ENCODE measurements at places on chromosomes 3 and 15.
A peak's percentile ranks its signal among the peaks of the same experiment; 100 is the strongest.

GRCh38 chr3:56985878-56986277 lies 74.6 kb upstream of the SPATA12 start:
- DNase-seq, result no peak

DNA sequence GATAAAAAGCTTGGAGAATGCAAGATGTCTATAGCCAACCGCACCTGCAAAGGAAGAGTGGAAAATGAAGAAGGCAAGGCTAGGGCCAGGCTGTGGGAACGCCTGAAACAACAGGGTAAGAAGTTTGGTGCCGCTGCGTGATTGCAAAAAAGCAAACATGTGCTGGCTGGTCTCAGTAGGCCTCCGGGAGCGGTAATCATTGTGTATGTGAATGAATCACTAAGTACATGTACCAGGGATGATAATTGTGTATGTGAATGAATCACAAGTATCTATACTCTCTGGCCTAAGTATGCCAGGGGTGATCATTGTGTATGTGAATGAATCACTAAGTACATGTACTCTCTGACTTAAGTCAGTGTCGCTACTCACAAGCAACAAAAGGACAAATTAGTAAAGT lies 40.3 kb upstream of the PARL start:
- DNase-seq, result no peak

DNA sequence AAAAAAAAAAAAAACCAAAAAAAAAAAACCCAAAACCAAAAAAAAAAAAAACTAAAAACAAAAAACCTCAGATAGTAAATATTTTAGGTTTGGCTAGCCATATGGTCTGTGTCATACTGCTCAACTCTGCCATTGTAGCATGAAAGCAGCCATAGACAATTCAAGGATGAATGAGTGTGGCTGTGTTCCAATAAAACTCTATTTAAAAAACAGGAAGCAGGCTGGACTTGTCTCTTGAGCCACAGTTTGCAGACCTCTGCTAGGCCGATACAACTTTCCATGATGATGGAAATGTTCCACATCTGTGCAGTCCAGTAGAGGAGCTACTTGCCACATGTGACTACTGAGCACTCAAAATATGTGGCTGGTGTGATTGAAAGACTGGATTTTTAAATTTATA lies 11.1 kb downstream of the EFCAB12 start:
- no peak for DNase-seq

DNA sequence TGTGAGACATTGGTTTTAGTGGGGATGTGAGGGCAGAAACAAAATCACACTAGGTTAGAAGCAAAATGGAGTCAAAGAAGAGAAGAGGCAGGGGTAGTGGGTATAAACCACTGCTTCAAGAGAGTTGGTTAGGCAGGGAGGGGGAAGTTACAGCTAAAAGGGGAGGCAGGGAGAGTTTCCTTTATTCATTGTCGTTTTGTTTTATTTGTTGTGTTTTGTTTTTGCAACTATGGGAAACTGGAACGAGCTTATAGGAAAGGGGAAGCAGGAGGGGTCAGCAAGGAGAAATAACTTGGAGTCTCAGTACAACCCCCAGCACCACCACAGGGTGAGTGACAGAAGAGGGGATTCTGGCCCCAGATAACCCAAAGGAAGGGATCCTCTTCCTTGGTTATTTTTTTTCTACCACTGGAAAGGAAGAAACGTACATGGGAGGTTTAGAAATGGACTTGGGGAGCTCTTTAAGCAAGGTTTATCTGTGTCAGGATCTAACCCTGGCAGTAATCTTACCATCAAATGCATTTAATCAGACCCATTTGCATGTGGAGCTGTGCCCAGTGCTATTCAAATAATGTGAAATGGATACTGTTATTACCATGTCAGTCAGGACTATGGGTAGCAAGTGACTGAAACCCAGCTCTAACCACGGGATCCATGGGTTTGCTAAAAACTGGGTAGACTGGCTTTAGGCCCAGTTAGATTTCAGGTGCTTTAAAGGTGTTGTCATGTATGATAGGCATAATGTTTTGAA lies 68.7 kb downstream of the CCNL1 start:
- DNase-seq, result no peak

GRCh38 chr3:23565041-23565775 lies 240.5 kb upstream of the UBE2E1 start:
- no peak for DNase-seq

GRCh38 chr3:13254028-13254951 lies 165.8 kb downstream of the NUP210 start:
- no peak for DNase-seq

DNA sequence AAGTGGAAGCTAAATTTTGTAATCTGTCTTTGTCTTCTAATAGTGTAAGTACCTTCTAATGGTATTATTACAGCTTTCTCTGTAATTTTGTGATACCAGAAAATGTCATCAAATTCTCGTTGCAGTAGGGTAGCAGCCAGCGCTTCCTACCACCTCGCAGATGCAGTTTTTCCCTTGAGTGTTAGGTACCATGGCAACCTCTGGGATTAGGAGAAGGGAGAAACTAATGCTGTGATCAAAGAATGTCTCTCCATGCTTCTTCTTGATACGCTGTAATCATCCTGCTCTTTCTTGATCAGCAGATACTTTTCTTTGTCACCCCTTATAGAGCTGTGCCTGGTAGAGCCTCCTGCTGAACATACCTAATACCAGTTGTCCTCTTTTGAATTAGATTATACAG lies 27.7 kb downstream of the SRP14 start:
- no peak for DNase-seq

DNA sequence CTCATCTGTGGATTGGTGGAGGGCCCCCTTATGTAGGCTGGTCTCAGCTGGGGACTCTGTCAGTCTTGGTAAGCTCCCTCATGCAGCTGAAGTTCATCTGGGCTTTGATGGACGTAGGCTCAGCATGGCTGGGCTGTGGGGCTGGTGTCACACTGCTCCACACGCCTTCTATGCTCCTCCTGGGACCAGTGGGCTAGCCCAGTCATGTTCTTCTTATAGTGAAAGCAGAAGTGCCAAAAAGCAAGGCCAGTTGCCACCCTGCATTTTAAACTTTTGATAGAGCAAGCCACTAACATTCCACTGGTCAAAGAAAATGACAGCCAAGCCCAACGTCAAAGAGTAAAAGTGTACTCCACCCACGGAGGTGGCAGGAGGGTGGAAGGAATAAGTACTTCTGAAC lies 165.5 kb downstream of the MEX3B start:
- no peak for DNase-seq

DNA sequence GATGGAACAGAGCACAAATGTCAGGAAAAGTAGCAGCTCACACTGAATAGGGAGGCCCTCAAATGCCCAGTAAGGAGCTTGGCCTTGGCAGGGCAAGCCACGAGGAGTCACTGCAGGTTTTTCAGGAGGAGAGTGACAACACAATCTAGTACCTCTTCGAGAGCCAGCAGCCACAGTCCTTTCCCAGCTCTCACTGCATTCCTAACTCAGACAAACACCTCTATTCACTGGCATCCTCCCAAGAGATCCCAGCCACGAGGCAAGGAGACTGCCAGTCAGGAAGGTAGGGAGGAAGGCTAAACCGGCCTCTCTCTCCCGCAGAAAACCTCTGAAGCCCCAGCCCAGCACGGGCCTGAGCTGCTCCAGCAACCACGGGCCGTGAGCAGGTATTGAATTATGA lies 146.0 kb upstream of the SMAD3 start:
- no peak for DNase-seq

- peak; percentile 27 for DNase-seq
Measured at GRCh38 chr3:34683851-34684250, 885.4 kb downstream of the PDCD6IP start.

- DNase-seq, result no peak
Measured at GRCh38 chr3:77348244-77348855, 308.5 kb downstream of the ROBO2 start.

DNA sequence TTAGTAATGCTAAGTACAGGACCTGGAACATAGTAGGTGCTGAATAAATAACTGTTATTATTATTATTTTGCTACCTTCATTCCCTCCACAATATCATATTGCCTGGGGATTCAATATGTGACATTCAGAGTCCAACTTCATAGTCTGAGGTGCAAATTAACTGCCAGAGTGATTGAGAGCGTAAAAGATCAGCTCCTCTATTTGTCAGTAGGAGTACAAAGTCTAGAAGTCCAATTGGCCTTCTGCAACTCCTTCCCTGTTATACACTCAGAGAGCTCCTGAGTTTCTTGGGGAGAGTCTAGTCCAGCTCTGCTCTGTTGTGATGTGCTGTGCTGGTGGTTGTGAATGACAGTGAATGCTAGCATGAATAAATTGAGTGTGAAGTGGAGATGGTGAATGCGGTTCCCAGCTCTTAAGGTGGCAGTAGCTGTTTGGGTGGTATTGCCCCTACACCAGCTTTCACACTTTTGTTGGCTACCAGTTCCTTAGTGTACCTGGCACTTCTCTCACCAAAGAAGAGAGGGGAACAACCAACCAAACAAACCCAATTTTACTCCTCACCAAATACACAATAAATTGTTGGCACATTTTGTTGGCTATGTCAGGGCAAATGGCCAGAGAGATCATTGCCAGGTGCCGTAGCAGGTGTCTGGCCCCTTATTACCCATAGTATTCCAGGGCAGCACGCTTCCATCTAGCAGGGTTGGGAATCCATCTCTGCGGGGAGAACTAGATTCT lies 270.1 kb upstream of the TBL1XR1 start:
- DNase-seq, result no peak

DNA sequence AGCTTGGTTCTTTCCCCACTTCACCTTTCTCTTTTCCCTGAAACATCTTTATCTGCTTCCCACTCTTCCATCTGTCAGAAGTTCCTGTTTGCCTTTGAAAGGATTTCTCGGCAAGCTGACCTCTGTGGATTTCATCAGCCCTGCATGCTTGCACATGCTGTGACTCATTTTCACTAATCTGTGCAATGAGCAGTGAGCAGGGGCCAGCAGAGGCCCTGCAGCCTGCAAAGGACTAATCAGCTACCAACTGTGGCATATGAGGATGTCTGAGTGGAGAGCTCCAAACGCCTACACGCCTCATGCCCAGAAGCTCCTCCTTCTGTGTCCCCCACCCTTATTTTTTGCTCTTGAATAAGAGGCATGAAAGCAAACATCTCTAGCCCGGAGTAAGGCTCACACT lies 333.0 kb upstream of the SEMA6D start:
- no peak for DNase-seq

DNA sequence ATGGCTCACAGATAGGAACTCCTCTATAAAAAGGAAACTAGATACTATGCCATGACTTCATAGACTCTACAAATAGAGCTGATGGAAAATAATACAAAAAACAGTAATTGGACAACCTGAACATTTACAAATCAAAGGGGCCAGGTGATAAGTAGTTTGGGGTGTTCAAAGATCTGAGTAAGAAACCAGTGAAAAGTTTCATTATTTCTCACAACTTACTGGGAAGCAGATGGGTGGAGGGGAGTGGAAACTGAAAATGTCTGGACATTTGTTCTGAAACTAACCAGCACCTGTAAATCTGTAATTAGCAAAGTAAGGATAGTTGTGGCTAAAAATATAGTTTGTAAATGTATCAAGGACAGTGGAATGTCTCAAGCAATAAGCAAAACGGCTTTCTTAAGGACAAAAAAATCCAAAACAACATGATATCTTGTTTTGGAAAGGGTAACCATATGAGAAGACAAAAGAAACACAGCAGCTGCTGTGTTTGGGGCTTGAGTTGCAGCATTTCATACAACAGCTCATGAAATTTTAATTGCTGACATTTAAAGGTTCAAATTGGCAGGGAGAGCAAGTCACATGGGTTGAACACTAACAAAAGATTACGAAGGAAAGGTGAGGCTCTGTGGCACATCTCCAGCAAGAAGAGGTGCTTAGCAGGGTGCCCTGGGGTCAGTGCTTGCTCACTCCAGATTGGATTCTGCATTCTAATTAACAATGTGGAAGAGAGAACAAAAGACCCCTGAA lies 26.8 kb upstream of the THBS1 start:
- DNase-seq, result no peak

DNA sequence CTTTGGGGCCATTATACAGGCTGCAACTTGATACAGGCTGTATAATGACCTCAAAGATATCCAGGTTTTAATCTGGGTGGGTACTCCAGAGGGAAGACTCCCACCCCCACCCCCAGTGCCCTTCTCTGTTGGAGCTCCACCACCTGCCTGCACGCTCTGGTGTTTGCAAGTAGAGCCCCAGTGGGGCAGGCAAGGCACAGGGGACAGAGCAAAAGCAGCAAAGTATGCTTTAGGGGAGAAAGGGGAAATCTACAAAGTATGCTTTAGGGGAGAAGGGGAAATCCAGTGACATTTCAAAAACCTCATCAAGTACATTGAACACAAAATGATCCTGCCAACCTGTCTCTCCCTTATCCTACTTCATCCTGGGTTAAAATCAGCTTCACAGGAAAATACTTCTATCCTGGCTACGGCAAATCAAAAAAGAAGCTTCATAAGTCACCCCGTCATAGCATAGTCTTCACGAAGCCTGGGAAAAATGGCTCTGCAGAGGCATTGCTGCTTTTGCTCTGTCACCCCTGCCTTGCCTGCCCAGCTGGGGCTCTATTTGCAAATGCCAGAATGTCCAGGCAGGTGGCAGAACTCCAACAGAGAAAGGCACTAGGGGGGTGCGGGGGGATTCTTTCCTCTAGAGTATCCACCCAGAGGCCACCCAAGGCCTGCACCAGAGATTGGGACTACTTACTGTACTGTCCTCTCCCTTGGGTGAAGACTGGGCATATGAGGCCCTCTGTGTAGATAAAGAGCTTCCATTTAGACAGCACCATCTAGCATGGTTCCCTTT lies 60.9 kb upstream of the ATP11B start:
- DNase-seq, result no peak

DNA sequence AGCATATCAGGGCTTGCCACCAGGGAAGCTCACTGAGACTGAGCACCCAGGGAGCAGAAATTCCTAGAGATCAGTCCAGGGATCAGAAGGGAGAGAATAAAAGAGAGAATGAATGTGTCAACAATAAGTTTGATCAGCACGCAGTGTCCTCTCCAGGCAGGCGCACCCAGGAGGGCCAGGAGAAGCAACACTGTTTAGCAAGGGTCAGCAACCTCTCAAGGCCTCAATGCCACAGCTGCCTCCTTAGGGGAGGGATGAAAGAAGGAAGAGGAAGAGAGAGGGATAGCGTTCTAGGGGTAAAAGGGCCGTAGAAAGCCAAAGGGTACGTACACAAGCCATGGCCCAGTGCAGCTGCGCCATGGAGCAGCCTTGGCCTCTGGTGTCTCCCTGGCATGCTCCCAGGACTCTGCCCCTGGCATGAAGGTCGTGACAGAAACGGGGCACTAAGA lies 399.8 kb downstream of the SHQ1 start:
- no peak for DNase-seq

- DNase-seq, result no peak
Measured at GRCh38 chr15:41603411-41603935, 44.5 kb downstream of the TYRO3 start.

Measured in stimulated activated CD4-positive, alpha-beta T cell treated with anti-CD3 and anti-CD28 coated beads, Interleukin-1b, Interleukin-23, amount 100 ng/mL, for 48 hours (primary cell).